ENCODE measurements at places on chromosomes 7 and 10. TPM values are rescaled to one million over a fixed set of nuclear protein-coding genes. Genes with fewer than 3 reads are reported as not detected.

GRCh38 chr7:106019470-106019820 lies 56.4 kb downstream of the CDHR3 start:
- no peak for DNase-seq
- H3K4me3 ChIP-seq = no peak overlapping the region
- no peaks in the 10 kb centered on the region for H3K36me3 ChIP-seq
- H3K27ac ChIP-seq = no peak overlapping the region
- H3K27me3 ChIP-seq = peaks cover 9% of the 10 kb centered on the region
- H3K4me1 ChIP-seq = no peaks in the 10 kb centered on the region

Gene THNSL1
- total RNA-seq = 5.3 TPM

DNA sequence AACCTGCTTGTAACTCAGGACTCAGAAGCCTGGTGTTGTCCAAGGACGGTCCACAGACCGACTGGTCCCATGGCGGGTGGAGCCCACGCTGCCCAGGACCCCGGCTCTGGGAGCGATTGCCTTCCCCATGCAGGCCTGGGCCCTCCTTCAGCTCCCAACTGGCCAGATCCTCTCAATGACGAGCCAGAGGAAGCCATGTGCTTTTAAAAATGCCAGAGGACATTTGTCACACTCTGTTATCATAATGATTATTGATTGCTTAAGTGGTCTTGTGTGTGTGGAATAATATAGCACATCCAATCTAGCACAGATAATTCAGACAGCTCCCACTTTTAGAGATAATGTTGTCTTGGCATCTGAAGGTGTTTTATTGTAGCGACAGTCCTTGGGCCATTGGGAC lies 22.6 kb upstream of the OGDHL start:
- no peaks in the 10 kb centered on the region for H3K36me3 ChIP-seq
- no peak for DNase-seq
- no peak overlapping the region for H3K4me3 ChIP-seq
- no peaks in the 10 kb centered on the region for H3K4me1 ChIP-seq
- no peak overlapping the region for H3K27ac ChIP-seq

Gene MYH16
- not detected for total RNA-seq

- no peaks in the 10 kb centered on the region for H3K4me1 ChIP-seq
- no peak overlapping the region for H3K27ac ChIP-seq
- no peaks in the 10 kb centered on the region for H3K27me3 ChIP-seq
- no peak overlapping the region for H3K4me3 ChIP-seq
- DNase-seq = no peak
Measured at GRCh38 chr7:1928645-1929348, 258.7 kb downstream of the ELFN1 start.

- peaks cover 28% of the 10 kb centered on the region for H3K36me3 ChIP-seq
- no peaks in the 10 kb centered on the region for H3K27me3 ChIP-seq
- peak overlapping the region; percentile 45 for H3K4me3 ChIP-seq
Measured at GRCh38 chr10:80468002-80468401, 13.9 kb downstream of the TSPAN14 start.

DNA sequence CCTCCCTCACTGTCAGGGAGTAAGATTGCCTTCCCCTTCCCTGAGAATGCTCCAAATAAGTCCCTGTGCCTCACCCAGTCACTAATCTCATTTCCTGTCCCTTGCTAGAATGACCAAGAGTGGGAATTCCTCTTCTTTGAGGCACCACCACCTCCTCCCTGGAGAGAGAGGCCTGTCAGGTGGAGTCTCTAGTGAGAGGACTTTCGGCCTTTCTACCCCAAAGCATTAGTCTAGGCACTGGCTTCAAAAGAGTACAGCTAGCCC lies 145.0 kb downstream of the PTPN20 start:
- H3K4me3 ChIP-seq = no peak overlapping the region
- H3K36me3 ChIP-seq = no peaks in the 10 kb centered on the region
- no peak overlapping the region for H3K27ac ChIP-seq

Gene EPO
- not detected for total RNA-seq

GRCh38 chr7:48096273-48096672 lies 7.2 kb downstream of the UPP1 start:
- no peak overlapping the region for H3K27ac ChIP-seq
- no peaks in the 10 kb centered on the region for H3K27me3 ChIP-seq
- peaks cover 77% of the 10 kb centered on the region for H3K36me3 ChIP-seq
- no peak for DNase-seq
- H3K4me3 ChIP-seq = no peak overlapping the region
- H3K4me1 ChIP-seq = peaks cover 27% of the 10 kb centered on the region

Gene ATOH7
- not detected for total RNA-seq

Gene PIP
- not detected for total RNA-seq

Gene SPAG6
- not detected for total RNA-seq

DNA sequence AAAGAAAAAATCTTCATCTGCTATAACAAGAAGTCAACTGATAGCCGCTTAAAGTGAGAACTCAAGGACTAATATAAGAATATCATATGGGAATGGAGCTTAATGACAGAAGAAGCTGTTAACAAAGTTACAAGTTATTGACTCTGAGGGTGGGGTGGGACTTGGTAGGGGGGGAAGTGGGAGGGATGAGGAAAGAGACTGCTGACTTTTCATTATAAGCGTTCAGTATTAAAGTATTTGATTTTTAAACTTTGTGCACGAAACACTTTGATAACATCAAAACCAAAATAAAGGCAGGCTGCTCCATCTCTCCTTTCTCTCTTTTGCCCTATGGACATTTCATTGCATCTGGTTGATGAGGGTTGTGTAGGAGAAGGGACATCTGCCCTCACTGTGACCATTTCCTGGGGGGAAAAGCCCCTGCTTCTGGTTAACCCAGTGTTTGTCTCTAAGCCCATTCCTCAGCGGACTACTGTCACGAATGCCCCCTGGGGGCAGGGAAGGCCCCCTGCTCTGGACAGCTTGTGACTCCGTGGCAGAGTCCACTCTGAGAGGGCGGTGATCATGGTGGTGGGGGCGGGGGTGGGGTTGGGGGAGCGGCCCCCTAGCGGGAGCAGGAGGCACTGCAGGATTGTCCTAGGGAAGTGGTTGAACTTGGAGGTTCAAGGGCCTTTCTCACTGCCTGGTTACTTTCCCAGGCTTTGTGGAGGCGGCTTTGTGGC lies 17.4 kb downstream of the SLC13A4 start:
- no peak overlapping the region for H3K27ac ChIP-seq
- H3K27me3 ChIP-seq = no peaks in the 10 kb centered on the region
- no peak overlapping the region for H3K4me3 ChIP-seq

GRCh38 chr10:2660276-2660675 lies 407.1 kb upstream of the PFKP start:
- peaks cover 10% of the 10 kb centered on the region for H3K27me3 ChIP-seq
- H3K36me3 ChIP-seq = no peaks in the 10 kb centered on the region
- DNase-seq = no peak
- no peaks in the 10 kb centered on the region for H3K4me1 ChIP-seq

Gene C10orf95
- not detected for total RNA-seq

Gene PTPRN2
- 1.3 TPM for total RNA-seq

GRCh38 chr7:100378114-100378755 lies 4.9 kb downstream of the PILRA start:
- no peak overlapping the region for H3K4me3 ChIP-seq
- H3K4me1 ChIP-seq = no peaks in the 10 kb centered on the region
- H3K27me3 ChIP-seq = no peaks in the 10 kb centered on the region

DNA sequence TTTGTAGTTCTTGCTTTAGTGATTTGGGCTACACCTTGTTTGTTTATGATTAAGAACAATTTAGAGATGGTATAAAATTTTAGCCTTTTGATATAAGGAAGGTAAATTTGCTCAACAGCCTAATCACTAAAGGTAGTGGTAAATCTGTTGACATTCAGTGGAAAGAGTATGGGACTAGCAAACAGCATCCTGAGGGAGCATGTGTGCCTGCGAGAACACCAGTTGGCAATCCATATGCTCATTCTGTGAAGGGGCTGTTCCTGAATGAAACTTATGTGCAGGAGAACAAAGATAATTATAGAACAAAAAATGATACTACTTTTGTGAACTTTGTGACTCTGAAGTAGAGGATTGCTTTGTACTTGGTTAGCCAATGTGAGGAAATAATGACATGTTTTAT lies 44.0 kb downstream of the CAPZA2 start:
- H3K27me3 ChIP-seq = no peaks in the 10 kb centered on the region
- H3K36me3 ChIP-seq = peaks cover 55% of the 10 kb centered on the region
- DNase-seq = no peak
- H3K4me1 ChIP-seq = peaks cover 41% of the 10 kb centered on the region

- no peak overlapping the region for H3K27ac ChIP-seq
- no peak for DNase-seq
- H3K36me3 ChIP-seq = peaks cover 18% of the 10 kb centered on the region
- no peak overlapping the region for H3K4me3 ChIP-seq
- H3K27me3 ChIP-seq = no peaks in the 10 kb centered on the region
- H3K4me1 ChIP-seq = peaks cover 7% of the 10 kb centered on the region
Measured at GRCh38 chr7:22942191-22942590, 71.7 kb downstream of the HYCC1 start.

Measured in left ventricle myocardium inferior (tissue), 1 donor.